Stimulated activated CD4-positive, alpha-beta T cell treated with anti-CD3 and anti-CD28 coated beads, Interleukin-2, amount 100 ng/mL, for 48 hours (primary cell): ENCODE measurements at places on chromosomes 1 and 21.

DNA sequence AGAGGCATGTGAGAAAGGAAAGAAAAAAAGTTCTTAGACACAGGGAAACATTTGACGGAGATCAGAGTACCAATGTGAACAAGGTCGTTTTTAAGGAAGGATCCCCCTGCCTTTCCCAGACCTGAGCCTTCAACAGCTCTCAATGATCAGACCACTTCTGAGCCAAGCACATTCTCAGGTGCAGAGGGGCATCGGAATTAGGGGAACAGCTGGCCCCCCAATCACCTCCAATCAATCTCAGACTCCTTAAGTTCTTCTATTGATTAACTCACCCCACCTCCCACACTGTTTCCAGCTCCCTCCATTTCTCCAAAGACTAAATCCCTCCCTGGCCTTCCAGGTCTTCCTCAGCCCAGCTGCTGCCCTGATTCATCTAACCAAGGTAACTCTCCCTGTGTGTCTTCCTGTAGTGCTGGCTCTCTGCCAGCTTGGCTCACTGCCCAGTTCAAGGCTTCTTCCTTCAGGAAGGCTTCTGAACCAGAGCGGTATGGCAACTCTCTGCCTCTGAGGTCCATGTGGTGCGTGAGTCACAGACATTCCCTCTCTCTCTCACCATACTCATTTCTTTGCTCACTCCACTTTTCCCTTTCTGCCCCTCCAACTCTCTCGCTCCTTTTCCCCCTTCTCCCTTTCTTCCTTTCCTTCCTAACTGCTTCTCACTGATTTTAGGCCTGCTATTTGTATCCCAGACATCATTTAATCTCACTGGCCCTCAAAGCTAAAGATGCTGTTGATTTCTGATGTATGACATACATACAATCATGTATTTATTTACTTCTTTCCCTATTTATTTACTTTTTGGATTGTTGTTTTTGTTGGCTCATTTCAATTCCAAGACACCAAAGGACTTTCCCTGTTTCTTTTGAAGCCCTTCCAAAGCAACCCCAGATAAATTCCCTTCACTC, 18.1 kb downstream of the CFAP45 start:
- no peak for DNase-seq

DNA sequence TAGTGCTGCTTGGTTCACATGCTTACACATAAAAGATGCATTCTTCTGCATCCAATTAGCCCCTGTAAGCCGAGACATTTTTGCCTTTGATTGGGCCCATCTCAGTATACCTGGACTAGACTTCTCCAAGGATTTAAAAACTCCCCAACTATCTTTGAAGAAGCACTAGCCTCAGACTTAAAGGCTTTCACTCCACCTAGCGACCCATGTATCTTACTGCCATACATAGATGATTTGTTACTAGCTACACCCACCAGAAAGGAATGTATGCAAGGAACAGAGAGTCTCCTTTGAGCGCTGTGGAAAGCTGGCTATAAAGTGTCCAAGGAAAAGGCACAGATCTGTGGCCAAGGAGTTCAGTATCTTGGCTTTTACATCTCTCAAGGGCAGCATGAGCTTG, 91.7 kb downstream of the LIPI start:
- DNase-seq: no peak

DNA sequence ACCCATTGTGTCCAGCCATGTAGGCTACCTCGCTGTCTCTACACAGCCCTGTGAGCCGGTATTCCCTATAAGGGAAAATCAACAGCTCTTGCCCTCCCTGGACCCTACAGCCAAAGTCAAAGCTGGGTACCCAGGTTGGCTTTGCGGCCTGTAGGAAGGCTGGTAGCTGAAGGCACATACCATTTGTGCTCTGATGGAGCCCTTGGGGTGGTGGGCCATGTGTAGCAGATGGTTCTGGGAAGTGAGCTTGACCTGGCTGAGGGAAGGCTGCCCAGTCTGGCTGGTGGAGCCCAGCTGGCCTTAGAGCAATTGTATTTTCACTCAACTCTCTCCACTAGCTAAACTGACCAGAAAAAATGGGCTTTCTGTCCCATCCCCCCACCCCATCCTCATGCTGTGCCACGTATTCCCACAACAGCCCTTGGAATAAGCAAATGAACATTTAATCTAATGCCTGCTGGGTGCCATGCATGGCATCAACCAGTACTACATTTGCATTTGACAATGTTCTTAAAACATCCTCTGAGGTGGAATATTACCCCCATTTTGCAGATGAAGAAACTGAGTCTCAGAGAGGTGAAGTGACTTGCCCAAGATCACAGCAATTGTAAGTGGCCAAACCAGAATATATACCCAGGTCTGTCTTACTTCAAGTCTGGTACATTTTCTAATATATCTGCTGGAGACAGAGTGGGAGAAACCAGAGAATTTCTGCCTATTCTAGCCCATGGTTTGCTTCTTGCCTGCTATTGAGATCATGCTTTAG, 56.8 kb downstream of the NDUFS5 start:
- no peak for DNase-seq

DNA sequence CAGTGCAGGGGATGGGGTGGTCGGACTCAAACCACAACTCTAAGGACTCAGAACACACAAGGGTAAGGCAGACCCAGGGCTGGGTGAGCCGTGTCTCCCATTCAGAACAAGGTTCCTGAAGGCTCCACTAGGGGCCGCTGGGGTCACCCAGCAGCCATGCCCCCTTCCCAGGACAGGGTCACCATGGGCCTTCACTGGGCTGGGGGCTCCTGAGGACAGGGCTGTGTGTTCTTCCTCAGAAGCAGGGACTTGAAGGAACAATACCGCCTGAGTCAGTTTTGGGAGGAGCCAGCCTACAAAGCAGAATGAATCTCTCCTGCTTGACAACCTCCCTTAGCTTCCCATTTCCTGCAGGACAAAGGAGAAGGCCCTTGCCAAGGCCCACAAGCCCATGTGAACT, 15.4 kb downstream of the RIMS3 start:
- no peak for DNase-seq

DNA sequence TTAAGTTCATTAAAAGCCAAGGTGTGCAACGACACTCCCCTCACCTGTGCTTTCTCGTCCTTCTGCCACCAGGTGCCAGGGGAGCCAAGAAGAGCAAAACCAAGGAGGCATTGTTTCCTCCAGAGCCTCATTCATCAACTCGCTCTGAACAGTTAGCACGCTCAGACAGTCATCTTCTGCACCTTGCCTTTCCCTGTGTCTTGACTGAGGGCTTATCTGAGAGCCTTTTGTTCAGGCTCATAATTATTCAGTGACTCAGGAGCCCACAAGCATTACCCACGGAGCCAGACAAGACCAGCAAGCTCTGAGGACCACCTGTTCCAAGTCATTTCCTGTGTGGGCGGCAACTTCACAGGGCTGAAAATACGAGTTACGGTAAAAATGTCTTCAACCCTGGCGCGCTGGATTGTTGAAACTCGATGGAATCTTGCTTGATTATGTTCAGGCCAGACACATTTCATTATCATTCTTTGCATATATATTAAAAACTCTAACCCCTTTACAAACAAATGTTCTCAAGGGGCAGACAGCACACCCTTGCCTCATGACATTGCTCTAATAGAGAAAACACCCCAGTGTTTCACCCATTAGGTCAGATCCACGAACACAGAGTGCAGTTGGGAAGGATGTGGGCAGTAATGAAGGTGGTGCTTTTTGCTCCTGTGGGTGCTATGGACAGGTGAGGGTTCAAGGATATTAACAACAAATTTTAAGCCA, 89.7 kb upstream of the RUNX1 start:
- DNase-seq: peak; percentile 61

- DNase-seq: no peak
Measured at GRCh38 chr21:45135868-45136267, 61.5 kb downstream of the ADARB1 start.

DNA sequence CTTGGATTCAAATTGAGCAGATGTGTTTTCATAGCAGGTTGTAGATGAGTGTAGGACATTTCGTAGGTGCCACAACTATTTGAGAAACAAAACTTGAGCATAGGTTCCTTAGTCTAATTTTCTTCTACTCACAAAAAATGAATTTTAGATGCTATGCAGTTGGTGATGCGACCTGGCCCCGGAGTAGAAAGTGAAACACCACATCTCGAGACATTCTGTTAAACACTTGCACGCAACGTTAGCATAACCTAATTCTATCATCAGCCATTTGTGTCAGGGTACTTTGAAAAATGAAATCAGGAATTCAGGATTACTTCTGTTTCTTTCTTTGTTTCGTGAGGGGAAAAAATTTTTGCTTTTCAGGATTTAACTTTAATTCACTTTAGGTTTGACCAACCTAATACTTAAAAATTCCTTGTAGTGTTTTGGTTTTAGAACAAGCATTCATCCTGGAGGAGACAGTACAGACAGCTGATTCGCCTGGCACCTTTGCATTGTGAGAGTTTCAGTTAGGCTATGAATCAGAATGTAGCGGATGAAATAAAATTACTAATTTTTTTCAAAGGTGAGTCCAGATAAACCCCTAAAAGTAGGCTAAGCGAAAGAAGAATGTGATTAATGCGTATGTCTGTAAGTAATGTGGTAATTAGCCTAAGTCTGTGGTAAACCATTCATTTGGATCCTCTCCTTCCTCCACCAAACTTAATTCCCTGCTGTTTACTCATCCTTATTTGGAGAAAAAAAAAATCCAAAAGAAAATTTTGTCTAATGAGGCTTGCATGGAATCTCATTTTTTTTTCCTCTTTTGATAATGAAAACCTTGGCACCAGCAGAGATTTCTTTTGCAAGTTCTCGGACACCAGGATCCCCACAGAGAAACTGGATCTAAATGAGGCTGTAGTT, 44.9 kb downstream of the MAP3K21 start:
- no peak for DNase-seq

- DNase-seq: no peak
Measured at GRCh38 chr21:17195976-17196375, 316.9 kb upstream of the CXADR start.

- DNase-seq: no peak
Measured at GRCh38 chr1:245153552-245154428, 995 bp upstream of the KIF26B start.

DNA sequence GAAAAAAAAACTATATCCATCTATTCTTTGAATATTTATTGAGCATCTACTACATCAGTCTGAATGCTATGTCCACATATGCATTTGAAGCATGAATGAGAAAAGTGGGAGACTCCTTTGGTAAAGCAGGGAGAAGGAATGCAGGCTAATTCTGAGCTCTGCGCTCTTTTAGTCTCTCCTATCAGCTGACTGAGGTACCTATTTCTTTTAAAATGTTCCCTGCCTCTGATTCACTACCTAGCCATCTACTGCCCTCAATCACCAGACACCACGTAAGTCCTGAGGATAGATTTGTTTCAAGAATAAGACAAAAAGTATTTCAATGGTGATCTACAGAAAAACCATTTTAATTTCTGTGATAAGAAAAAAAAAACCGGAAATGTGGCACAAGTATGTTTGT, 3.8 kb upstream of the RGS13 start:
- DNase-seq: no peak

DNA sequence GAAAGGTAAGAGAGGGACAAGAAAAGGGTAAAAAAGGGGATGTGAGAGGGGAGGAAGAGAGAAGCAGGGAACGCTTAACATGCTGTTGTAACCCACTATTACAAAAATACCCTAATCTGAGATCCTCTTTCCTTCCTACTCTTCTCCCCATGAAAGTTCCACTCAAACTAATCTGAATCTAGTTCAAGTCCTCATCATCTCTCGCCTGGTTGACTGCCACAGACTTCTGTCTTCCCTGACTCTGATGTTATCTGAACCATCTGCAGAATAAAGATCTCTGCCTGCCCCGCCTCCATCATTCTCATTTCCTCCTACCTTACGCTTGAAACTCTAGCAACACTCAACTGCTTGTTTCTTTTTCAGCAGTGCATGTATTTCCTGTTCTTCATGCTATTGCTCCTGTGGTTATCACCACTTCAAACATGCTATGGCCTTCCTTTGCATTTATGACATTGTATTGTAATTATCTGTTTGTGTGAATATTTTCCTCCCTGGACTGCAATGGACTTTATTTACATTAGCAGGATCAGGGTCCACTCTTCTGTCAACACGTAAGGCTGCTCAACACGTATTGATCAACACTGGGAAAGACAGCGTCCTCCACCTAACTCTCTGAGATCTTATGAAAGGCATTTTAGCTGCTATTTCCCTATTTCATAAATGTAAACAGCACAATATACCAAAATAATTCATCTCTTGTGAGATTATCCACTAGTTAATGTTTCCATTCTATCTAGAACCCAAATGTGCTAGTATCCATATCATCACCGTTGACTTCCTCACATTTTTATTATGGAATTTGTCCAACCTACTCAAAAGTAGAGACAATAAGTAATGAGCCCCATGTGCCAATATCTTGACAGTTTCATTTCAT, 215.5 kb upstream of the USP25 start:
- peak; percentile 7 for DNase-seq

- no peak for DNase-seq
Measured at GRCh38 chr1:91889717-91890459, 3.9 kb upstream of the TGFBR3 start.

GRCh38 chr1:94795434-94795833, 24.7 kb upstream of the SLC44A3 start:
- DNase-seq: no peak

GRCh38 chr1:21307210-21307609, 16.9 kb upstream of the ECE1 start:
- no peak for DNase-seq

DNA sequence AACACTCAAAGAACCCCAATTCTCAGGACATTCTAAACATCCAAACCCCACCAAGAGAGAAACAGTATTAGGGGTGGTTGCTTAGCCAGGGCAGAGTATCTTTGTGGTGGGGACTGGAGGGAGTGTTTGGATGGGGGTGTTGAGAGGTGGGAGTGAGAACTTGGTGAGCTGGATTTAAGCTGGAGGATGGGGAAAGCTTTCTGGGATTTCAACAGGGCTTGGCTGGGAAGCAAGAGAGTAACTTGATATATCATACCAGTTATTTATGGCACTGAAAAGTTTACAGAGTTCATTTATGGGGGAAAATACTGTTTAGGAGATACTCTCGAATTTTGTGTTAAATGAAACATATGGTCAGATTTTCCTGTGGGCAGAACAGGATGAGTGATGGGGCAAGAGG, 6.8 kb upstream of the CNIH3 start:
- no peak for DNase-seq

GRCh38 chr1:90717665-90718410, 736 bp upstream of the BARHL2 start:
- no peak for DNase-seq

GRCh38 chr21:44828362-44829056, 10.6 kb upstream of the SUMO3 start:
- no peak for DNase-seq

- no peak for DNase-seq
Measured at GRCh38 chr1:53160924-53161378, 18.5 kb upstream of the SLC1A7 start.

DNA sequence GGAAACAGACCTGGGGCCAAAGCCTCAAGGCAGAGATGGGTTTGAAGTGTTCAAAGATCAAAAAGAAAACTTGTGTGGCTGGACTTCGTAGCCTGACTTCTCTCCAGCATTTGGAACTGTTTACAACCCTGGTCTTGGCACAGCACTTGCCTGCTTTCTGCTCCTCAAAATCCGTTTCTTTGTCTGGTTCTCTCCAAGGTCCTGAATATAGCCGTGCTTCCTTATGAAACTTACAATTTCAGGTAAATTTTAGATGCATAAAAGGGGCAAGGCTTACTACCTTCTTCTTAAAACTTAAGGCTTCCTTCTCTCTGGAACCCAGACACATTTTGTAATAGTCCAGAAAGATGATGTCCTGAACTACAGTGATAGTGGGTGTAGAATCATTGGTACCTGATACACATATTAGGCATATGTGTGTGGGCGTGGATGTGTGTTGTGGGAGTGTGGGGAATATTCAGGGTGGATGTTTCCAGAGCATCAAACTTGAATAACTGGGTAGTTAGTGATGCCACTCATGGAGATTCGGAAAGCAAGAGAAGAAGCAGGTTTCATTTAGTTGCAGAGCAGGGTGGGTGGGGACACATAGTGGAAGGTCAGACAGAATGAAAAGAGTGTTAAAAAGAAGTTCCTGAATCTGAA, 26.4 kb upstream of the FAM78B start:
- DNase-seq: no peak
